GM04504 (cell line): ENCODE measurements at places on chromosomes 7 and 10.

- peak; percentile 80 for DNase-seq
These were observed 235.4 kb downstream of the KIAA1217 start for GRCh38 chr10:24444337-24444736.

DNA sequence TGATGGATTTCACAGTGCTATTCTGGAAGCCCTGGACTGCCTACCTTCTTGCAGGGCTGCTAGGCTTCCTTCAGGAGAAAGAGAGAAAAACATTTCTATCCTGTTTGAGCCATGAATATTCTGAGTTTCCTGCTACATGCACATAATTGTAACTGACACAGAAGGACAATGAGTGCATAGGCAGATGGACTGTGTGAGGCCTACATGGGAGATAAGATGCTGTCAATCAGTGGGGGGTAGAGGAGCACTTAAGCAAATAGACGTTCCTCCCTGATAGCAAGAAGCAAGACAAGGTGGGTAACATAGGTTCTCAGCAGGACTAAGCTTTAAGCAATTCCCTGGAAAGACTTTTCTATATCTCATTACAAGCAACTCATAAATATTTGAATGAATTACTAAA lies 11.6 kb downstream of the ALDH18A1 start:
- no peak for DNase-seq

DNA sequence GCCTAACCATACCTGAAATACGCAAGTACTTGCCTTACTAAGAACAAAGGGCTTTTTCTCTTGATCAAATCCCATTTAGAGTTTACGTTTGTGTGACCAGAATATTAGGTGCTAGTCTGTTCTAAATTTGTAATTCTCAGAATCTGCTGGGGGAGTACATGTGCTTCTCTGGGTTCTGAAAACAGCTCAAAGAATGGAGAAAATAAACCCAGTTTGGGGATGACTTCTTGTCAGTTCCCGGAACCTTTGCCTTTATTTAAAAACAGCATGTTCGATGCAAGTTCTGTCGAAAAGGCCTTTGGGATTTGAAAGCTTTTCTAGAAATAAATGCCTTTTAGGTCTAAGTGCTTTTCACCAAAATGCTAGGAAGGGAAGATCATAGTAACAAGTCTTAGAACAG lies 147.0 kb downstream of the ARID5B start:
- no peak for DNase-seq

DNA sequence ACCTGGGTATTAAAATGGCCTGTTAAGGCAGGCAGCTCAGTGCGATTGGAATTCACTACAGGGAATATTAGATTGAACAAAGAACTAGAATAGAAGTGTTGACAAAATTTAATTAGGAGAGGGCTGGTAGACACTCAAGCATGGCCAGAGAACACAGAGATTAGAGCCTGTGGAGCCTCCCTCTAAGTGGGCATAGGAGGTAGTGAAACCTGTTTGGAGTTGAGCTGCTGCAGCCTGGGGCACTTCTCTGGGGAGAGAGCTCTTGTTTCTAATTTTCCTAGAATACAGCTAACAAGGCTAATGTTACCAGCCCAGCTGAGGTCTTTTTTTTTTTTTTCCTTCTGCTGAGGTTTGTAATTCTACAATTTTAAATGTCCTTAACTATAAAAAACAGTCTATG lies 46.4 kb downstream of the TMEM168 start:
- DNase-seq: no peak

DNA sequence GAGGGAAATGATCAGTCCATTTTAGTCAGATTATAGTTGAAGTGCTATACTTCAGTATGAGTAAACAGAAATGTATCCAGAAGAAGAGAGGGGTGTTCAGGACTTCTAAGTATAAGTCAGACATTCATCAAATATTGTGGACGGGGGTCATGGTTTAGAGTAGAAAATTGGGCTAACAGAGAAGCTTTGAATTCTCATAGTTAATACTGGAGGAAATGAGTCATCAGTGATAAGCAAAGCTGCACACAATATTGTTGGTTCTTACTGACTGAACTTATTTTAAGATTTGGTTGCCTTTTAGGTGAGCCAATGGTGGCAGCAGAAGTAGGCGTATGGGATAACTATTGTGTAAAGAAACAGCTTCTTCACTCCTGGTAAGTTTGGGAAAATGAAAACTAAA lies 1.7 kb upstream of the SUMF2 start:
- DNase-seq: no peak

DNA sequence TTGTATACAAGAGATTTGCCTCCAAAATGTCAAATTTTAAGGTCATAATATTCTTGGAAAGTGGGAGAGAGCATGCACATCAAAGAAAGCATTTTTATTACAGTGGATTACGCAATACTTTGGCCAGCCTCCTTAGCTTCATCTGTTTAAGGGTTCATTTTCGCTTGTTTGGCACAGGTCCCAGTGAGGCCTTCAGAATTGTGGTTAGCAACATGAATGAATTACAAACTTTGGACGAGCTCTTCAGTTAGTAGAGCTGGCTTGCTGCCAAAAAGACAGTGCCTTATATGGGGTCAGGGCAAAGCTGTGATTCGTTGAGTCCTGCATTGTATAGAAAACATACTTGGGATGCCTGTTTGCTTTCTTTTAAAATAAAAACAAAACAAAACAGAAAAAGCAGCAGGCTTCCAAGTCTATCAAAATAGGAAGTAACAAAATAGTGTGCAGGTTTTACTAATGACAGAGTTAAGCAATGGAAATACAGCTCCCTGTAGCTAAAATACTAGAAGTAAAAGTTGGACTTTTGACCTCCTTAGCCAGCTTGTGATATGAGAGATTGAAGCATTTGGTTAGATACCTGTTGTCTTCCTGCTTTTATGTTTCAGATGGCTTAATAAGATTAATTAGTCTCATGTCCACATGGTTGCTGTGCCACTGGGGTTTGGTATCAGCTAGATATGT lies 190.8 kb downstream of the MLLT10 start:
- peak; percentile 99 for DNase-seq

GRCh38 chr7:98282703-98283102 lies 1.2 kb downstream of the BRI3 start:
- DNase-seq: no peak

- DNase-seq: no peak
These were observed 528.5 kb downstream of the LRMDA start for GRCh38 chr10:75959912-75960311.
